ENCODE measurements at places on chromosomes 7 and 10.

GRCh38 chr7:79176859-79177477 lies 276.5 kb downstream of the MAGI2 start:
- DNase-seq, result no peak

DNA sequence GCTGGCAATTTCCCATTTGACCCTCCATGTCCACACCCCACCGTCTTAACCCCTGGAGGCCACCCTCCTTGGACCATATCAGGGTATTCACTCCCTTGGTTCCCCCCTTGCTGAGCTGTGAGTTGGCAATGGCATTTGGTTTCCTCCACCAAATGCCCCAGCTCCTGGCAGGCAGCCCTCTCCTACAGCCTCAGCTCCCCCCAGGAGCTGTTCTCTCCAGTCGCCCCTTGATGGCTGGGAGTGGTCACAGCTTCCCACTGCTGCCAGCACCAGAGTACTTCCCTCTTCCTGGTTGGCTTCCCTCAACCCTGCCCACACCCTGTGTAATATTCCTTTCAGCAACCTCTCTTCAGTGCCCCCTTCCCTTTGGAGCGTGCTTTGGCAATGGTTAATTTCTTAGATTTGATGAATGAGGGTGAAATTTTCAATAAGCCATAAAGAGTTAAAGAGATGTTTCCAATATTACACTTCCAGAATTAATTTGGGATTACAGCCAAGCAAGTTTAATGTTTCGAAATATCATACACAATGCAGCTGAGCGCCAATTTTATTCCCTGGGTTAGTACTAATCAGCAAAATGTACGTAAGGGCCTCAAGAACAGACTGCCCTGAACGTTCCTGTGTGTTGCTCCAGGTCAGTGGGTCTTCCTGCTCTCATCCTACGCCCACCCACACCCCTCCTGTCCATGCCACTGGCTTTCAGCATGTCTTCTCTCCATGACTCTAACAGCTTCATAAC lies 207.1 kb upstream of the NFE2L3 start:
- DNase-seq, result no peak

DNA sequence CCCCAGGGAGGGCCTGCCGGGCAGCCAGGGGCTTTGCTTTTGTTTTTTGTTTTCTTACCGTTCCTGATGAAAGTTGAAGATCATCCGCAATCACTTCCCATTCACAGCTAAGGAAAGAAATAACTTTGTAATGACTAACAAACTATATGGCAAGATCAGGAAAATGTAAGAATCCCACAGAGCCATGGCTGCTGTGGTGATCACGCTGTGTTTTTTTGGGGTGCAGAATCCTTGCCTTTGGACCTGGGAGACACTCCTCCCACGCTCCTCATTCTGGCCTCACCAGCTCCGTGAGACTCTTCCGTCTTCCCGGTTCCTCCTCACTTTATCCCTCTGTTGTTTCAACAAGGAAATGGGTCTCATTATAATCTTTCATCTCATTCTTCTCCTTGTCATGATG lies 443.0 kb upstream of the MGMT start:
- no peak for DNase-seq

DNA sequence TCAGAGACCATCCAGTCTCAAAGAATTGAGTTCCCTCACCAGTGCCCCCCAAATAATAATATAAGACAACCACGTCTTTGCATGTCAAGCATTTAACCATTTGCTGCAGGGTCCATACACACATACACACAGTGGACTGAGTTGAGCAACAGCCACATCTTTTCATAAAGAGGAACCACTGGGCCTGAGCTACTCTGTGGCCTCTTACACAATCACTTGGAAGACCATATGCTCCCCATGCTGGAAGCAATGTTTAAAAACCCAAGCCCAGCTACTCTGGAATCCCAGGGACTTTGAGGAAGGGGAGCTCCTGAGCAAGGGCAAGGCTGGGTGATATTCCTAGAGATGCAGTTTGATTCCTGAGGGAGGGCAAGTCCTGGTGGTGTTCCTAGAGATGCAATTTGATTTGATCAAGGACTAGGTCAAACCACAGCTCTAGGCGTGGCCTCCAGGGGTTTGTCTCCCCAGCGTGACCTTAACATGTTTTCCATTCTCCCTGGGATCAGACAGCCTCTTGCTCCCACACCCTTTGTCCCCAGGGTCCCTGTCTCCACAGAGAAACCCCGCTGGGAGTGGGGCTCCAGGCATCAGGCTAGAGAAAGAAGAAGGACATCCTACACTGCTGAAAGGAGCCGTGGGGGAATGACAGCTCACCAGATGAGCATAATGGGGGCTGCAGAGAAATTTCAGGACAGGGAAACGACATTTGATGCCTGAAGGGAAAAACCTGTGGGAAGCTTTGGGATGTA lies 376.2 kb upstream of the MGMT start:
- DNase-seq, result no peak

GRCh38 chr7:5699467-5700384 lies 81.7 kb downstream of the RNF216 start:
- DNase-seq, result peak; percentile 34

GRCh38 chr7:141495057-141495456 lies 56.2 kb upstream of the AGK start:
- no peak for DNase-seq

DNA sequence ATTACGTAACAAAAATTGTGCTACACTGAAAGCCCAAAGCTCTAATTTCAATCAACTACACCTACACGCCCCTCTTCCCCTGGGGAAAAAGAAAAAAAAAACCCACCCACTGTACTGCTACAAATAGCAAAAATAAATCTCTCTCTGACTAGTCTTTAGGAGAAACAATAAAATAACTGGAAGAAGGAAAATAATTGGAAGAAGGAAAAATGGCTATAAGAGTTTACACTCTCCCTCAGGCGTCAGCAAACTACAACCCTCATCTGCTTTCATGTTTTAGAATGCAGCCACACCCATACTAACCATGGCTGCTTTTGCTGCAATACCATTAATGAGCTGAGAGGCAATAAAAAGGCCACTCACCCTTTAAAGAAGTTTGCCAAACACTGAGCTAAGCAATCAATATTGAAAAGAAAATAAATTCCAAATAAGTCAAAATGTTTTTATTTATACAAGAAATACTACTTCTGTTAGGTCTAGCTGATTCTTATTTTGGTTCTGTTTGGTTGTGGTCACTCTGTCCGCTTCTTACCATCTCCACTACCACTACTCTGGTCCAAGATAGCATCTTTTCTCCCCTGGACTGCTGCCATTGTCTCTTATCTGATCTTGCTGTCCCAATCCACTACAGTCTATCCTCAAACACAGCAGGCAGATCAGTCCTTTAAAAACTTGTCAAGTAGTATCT lies 3.8 kb downstream of the MINDY3 start:
- no peak for DNase-seq

GRCh38 chr7:92778972-92779371 lies 57.4 kb downstream of the CDK6 start:
- no peak for DNase-seq

DNA sequence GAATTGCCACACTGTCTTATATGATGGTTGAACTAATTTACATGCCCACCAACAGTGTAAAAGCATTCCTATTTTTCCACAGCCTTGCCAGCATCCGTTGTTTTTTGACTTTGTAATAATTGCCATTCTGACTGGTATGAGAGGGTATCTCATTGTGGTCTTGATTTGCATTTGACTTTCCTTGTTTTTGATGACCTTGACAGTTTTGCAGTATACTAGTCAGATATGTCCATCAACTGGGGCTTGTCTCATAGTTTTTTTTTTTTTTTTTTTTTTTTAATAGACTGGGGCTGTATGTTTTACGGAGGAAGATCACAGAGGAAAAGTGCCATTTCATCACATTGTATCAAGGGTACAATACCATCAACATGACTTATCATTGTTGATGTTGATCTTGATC lies 220.6 kb downstream of the ANK3 start:
- DNase-seq, result no peak

- no peak for DNase-seq
Measured at GRCh38 chr7:84393786-84394185, 199.2 kb upstream of the SEMA3A start.

GRCh38 chr7:1388703-1389335 lies 70.5 kb downstream of the MICALL2 start:
- no peak for DNase-seq

DNA sequence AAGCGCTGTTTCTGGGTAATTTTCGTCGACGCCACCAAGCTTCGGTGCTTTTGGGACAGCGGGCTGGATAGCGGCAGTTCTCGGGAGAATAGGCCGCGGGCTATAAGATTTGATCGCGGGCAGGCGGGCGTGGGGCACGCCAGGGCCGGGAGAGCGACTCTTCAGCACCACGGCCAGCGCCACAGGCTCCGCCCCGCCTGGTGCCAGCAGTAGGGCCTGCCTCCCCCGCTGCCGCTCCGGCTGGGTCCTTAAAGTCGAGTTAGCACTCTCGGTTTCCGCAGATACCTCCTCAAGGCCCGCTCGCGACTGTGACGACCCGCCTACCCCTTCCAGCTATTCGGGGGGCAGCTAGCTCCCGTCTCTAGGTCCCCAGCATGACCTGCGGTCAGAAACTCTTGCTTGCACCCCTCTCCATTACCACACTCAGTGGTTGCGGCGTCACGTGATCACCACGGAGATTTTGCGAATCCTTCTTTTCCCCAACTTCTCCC lies 9.4 kb downstream of the NXPH1 start:
- DNase-seq, result no peak

DNA sequence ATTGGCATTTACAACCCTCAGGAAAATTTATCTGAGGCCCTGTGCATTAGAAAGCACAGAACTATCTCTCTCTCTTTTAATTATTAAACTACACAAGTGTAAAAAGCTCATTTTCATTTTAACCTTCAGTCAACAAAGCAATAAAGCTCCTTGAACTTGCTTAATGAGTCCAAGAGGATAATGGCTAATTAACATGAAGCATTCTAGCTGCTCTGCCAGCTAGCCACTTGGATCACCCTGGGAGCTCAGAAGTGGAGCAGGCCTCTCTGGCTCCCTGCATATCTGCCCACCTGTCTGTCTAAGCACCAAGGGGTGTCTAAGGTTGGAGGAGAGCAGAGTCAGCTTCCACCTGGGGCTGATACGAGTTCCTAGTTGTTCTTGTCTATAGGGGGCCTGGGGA lies 56.0 kb upstream of the SLC35G1 start:
- no peak for DNase-seq

- no peak for DNase-seq
Measured at GRCh38 chr7:63008366-63008765, 990.3 kb upstream of the ZNF722 start.

DNA sequence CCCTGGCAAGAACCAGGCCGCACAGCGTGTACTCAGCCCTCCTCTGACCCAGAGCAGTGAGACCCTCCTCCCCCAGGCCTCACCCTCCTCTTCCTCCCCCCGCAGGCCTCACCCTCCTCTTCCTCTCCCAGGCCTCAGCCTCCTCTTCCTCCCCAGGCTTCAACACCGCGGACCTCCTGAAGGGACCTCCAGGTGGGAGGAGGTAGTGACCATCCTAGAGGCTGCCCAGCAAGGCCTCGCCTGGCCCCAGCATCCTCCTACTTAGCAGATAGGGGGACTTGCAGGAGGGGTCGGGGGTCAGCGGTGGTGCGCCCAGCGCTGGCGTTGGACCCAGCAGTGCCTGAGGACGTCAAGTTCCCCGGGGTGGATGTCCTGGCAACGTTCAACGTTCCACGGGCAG lies 270.8 kb downstream of the ELFN1 start:
- DNase-seq, result no peak

GRCh38 chr10:20094226-20094976 lies 278.2 kb downstream of the PLXDC2 start:
- no peak for DNase-seq

DNA sequence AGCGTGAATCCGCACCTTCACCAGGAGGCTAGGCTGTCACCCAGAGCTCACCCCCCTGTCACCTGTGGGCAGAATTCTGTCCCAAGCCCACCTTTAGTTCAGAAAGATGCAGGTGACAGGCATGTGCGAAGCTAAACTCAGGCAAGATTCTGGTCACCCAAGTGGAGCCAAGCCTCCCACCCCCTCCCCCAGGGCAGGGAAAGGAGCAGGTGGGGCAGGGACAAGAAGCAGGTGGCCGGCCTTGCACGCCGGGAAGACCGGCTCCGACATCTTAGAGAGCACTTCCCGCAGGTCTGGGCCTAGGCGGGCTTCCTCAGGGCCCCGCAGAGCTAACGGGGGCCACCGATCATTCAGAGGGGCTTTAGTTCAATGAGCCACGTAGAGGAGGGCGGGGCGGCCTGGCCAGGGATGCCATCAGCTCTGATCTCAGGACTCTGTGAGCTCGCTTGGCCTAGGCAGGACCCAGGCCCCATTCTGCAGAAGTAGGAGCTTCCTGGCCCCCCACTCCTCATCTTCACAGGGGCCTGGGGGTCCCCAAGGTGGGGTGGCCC lies 19.9 kb downstream of the UNCX start:
- no peak for DNase-seq

GRCh38 chr10:96648297-96648696 lies 61.5 kb upstream of the TM9SF3 start:
- DNase-seq, result no peak

DNA sequence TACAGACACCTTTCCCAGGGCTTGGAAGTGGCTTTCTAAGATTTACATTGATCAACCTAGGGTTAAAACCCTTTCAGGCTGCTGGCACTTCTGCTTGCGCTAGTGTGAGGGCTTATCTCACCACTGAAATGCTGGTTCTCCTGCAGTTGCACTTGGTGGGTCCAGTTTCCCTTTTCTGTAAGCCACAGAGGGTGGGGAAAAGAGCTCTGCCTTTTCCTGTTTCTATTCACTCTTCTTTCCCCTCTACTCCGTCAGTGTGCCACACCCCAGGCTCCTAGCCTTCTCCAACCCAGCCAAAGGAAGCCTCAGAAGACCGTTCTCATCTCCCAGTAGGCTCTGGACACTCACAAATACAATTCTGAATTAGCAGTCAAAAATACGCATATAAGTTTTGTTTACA lies 19.0 kb upstream of the CAPZA2 start:
- no peak for DNase-seq

DNA sequence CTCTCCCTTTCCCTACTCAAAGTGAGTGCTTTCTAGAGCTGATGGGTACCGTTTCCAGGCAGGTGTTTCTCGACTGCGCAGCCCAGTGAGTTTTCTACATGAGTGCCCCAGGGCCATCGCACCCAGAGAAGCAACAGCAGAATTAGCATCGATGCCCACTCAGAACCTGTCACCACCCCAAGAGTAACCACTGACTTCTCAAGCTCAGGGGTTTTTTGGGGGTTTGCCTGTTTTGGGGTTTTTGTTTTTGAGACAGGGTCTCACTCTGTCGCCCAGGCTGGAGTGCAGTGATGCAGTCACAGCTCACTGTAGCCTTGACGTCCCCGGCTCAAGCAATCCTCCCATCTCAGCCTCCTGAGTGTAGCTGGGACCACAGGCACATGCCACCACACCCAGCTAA lies 25.7 kb downstream of the SNX8 start:
- no peak for DNase-seq

GRCh38 chr7:22781230-22781711 lies 41.4 kb downstream of the TOMM7 start:
- DNase-seq, result no peak

Data from stimulated activated CD4-positive, alpha-beta T cell treated with anti-CD3 and anti-CD28 coated beads, Interleukin-1b, Interleukin-23, amount 100 ng/mL, for 1 hour (primary cell).